ENCODE measurements at places on chromosomes 1 and 21.
A peak's percentile ranks its signal among the peaks of the same experiment; 100 is the strongest.

- DNase-seq = no peak
These were observed 45.4 kb downstream of the AGPAT3 start for GRCh38 chr21:43910460-43910859.

DNA sequence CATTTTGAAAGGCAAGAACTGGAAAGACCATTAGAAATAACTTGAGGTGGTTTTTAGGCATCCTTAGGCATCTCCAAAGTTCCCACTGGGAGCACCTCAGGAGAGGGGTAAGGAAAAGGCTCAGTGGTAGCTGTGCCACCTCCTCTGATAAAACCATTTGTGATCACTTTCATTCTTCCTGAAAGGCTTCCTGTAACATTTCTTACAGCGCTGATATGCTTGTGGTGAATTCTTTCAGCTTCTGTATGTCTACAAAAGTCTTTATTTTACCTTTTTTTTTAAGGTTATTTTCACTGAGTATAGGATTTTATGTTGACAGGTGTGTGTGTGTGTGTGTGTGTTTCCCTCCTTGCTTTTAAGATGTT is 54.8 kb downstream of the VANGL2 start:
- DNase-seq = no peak

- DNase-seq = no peak
These were observed 306.5 kb downstream of the HHIPL2 start for GRCh38 chr1:222241410-222241809.

DNA sequence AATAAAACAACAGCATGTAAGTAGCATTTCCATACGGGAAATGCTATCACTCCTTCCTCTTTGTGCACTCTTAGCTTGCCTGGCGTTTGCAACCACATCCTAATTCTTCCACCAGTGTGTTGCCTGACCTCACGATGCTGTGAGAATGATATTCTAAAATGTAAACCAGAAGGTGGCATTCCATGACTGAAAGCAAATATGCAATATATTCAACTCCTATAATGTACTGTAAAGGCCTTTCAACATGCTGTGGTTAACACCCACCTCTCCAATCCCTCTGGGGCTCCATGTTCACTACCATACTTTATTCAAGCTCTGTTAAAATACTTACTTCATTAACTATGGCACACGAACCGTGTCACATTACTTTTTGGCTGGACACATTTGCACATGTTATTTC is 420.6 kb upstream of the DEPDC1 start:
- no peak for DNase-seq

DNA sequence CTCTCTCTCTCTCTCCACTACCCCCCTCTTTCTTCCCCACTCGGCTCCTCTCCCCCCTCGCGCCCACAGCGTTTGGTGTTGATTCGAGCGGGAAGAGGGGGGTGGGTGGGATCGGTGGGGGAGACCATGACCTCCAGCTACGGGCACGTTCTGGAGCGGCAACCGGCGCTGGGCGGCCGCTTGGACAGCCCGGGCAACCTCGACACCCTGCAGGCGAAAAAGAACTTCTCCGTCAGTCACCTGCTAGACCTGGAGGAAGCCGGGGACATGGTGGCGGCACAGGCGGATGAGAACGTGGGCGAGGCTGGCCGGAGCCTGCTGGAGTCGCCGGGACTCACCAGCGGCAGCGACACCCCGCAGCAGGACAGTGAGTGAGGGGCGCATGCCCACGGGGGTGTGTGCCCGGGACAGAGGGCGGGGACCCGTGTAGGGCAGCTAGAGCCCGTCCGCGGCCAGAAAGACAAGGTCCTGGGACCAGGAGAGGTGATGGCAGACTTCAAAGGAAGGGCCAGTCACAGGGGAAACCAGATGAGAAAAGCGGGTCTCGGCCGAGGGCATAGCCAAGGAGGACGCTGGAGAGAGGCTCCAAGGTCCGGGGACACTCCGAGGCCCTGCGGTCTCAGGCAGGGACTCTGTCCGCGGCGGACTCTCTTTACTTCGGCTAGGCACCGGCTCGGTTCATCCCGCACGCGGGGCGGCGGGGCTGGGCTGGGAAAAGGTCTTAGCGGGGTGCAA is at the start of gene PRRX1:
TSS of gene PRRX1 (plus strand) at position 39 of the 735 bp plus-strand sequence. CDS start at position 127, 88 bp downstream.
- no peak for DNase-seq

DNA sequence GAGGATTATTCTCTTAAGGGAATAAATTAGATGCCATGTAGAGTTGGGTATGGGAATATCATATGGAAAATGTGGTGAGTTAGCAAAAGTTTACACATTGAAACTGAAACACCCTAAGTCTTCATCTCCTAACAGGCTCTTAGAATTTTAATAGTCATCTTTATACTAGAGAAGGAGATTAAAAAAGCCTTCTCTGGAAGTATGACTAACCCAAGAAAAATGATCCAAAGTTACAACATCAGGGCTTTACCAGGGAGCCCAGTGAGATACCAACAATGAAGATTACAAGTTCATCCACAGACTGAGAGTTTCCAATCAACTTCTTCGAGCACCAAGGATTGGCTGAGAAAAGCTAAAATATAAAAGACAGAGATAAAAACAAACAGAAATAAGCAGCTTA is 70.0 kb upstream of the KIAA0040 start:
- DNase-seq = no peak

DNA sequence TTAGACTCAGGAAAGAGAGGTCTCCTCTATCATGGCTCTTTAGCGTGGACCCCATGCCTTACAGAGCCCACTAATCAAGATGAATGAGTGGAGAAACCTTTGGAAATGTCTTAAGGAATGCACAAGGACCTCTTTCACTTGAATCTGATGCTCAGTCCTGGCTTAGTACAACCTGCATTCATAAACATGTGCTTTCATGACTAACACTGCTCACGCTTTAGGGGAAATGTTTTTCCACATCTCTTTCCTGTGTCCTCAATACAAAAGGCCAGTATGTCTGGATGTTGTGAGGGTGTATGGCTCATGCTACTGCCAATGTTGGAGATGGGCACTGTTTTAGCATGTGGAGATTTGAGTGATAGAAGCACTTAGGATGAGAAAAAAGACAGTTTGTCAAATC is 14.2 kb upstream of the GNG12 start:
- no peak for DNase-seq

DNA sequence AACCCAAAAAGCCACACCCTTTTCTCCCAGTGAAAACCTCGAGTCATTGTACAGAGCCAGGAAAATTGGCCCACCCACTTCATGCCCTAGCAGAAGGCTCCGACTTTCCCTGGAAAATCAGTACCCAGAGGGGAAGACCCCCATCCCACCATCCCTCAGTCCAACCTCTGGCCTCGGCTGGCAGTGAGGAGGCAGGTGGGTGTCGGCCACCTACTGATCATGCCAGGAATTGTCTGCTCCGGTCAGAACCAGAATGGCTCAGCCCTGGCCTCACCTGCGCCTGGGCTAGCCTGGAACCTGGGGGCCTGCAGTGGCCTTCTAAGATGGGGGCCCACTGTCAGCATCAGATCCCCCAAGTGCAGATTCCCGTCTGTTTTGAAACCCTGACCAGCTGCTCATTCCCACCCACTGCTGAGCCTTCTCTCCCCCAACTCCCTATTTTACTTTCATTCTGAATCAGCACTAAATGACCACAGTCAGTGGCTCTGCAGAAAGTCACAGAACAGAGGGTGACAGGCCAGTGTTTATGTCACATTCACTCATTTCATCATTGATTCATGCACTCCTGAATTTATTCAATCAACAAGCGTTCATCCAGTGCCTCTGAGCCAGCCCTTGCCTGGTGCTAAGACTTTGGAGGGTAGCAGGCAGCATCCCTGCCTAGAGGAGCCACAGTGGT is 3.0 kb upstream of the S100A9 start:
- no peak for DNase-seq

GRCh38 chr1:6278263-6278662 is 17.4 kb upstream of the GPR153 start:
- no peak for DNase-seq

- no peak for DNase-seq
These were observed 213.8 kb downstream of the ROR1 start for GRCh38 chr1:63987628-63988024.

- no peak for DNase-seq
These were observed 3.2 kb downstream of the DVL1 start for GRCh38 chr1:1345860-1346500.

- DNase-seq = peak; percentile 56
These were observed 32.5 kb upstream of the SARS1 start for GRCh38 chr1:109181085-109181806.

GRCh38 chr1:43074244-43074643 is 97.8 kb downstream of the EBNA1BP2 start:
- no peak for DNase-seq

GRCh38 chr1:41764656-41765055 is 154.1 kb downstream of the HIVEP3 start:
- no peak for DNase-seq

DNA sequence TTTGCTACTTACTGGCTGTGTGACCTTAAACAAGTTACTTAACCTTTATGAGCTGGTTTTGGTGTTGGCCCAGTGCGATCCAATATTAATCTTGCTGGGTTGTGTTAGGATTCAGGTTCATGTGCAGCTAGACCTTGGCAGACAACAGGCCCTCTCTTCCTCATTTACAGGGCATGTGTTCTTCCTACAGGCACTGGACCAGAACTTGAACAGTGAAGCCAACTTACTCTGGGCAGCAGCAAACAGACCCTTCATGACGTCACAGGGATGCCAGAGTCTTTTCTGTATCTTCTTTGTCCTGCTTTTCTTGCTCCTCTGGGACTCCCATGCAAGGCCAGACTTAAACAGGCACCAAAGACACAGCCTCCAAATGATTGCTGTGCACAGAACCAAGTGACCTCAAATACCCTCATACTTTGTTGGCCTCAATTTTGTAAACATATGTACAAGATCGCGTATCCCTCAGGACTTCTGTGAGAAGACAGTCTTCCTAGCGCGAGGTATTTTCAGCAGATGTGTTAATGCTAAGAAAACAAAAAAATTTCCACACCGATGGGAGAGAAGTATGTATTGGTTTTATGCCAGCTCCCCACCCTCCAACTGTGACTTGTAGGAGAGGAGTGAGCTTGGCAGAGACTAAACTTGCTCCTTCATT is 73.7 kb downstream of the URB2 start:
- DNase-seq = no peak

GRCh38 chr1:93025572-93025971 is 53.5 kb upstream of the MTF2 start:
- no peak for DNase-seq

- DNase-seq = peak; percentile 38
These were observed 29.0 kb upstream of the SLAMF1 start for GRCh38 chr1:160675641-160676410.

- DNase-seq = no peak
These were observed 65.9 kb upstream of the ATP5PO start for GRCh38 chr21:33981391-33982101.

- no peak for DNase-seq
These were observed 100.8 kb downstream of the KCNK1 start for GRCh38 chr1:233714631-233715217.

DNA sequence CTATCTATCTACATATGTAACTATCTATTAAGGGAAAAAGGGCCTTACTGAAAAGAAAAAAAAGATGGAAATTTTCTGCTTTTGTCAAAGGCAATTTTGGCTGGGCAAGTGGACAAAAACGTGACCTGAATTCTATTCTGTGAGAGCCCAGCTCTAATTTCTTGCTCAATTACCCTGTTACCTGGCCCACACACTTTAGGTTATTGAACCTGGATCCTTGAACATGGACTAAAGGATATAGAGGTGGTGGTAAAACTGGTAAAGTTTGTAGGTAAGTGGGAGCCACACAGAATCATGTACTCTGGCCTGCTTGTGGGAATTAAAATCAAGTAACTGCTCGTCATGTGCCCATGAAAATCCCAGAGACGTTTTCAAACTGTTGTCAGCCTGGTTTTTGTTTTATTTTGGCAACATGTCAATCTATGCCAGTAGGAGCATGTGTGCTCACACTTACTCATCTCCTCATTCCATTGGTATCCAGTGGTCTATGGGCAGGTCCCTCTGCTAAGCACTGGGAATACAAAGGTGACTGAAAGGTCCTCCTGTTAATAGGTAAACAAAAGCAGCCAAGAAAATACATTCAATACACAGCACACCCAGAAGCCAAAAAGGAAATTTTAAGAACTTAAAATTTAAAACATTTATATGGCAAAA is 113.7 kb upstream of the WARS2 start:
- no peak for DNase-seq

- no peak for DNase-seq
These were observed 6.9 kb downstream of the ADAMTS4 start for GRCh38 chr1:161191971-161192370.

GRCh38 chr1:54253480-54253879 is 53.5 kb downstream of the MRPL37 start:
- no peak for DNase-seq

GRCh38 chr1:197771904-197772556 is 3.2 kb downstream of the DENND1B start:
- DNase-seq = no peak

GRCh38 chr1:178092878-178093493 is 918 bp upstream of the RASAL2 start:
- DNase-seq = peak; percentile 13

DNA sequence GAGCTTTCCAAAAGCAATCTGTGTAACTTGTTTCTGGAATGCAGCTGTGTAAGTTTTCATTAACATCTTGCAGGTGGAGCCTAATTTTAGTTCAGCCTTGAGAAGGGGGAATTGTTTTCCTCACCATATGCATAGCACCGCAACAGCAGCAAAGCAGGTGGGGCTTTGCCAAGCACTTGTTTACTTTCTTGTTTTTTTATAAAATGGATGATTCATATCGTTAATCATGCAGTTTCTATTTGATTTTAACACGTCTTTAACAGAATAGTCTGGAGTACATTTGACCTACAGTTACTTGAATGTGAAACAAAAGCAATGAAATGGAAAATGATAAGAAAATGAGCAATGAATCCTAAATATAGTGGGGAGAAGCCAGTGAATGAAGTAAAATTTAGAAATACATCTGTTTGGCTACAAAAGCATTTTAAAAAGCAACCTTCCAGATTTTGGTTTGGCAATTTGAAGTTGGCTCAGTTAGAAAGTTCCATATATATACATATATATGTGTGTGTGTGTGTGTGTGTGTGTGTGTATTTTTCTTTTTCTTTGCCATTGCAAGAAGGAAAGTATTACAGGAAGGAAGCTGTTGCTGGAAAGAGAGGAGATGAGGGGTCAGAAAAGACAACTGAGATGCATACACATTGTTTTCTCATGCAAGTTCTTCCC is 119.0 kb upstream of the ADGRL2 start:
- DNase-seq = peak; percentile 10

GRCh38 chr1:15179485-15179883 is 25.9 kb downstream of the TMEM51 start:
- DNase-seq = no peak

DNA sequence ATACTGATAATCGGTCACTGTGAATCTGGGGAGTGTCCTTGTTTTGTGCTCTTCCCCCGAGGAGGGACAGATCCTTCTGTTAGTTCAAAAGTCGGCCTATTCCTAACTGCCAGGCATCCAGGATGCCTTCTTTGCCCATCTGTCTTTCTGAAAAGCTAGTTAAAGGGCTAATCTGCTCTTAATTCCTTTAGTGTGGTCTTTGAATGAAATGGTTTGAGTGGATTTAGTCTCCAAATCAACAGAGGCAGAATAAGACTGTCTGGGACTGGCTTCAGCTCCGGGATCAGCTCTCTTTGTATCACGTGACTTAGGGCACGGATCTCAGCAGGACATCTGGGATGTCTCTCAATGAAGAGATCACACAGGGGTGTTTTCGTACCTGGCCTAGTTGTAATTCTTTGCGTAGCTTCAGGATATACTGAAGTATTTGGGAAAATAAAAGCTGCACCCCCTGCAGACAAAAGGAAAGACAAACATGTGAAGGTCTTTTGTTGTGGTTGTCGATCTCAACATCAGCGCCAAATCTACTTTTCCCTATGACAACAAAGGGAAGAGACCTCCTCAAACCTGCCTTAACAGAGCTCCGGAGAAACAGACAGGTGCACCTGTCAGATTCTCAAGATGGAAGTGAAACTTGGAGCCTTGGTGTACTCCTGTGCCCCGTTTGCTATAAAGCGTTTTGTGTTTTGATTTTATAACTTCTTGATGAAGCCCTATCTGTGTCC is 97.9 kb downstream of the ERG start:
- no peak for DNase-seq
